ENCODE measurements at places on chromosomes 11 and 22. TPM values are rescaled to one million over a fixed set of nuclear protein-coding genes. Genes with fewer than 3 reads are reported as not detected.

The CPT1B gene
- 14.6 TPM for total RNA-seq

DNA sequence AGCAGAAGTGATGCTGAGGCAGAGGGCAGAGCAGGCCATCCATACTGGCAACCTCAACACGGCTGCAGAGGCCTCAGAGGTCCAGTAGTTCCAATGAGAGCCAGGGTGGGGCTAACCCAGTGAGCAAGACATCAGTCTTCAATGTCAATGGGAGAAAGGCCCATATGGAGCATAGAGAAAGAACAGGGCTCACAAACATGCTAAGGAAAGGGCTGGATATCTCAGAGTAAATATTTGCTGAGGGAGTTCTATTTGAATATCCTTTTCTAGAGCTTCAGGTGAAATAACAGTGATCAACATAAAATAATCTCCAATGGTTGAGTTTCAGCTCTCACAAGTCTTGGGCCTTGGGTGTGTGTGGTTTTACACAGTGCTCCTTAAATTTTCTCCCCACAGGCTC is 50.8 kb upstream of the CCDC90B start:
- no peak overlapping the region for H3K27ac ChIP-seq
- H3K27me3 ChIP-seq = no peaks in the 10 kb centered on the region
- DNase-seq = no peak
- H3K4me3 ChIP-seq = no peak overlapping the region

The CTR9 gene
- total RNA-seq = 20.1 TPM

The GAL gene
- not detected for total RNA-seq

The OR8D2 gene
- total RNA-seq = not detected

- no peak overlapping the region for H3K4me3 ChIP-seq
- DNase-seq = no peak
- H3K4me1 ChIP-seq = peaks cover 11% of the 10 kb centered on the region
- H3K27ac ChIP-seq = peak overlapping the region; percentile 97
- H3K36me3 ChIP-seq = no peaks in the 10 kb centered on the region
- H3K27me3 ChIP-seq = no peaks in the 10 kb centered on the region
These were observed 119.0 kb upstream of the FGF3 start for GRCh38 chr11:69938206-69938605.

GRCh38 chr11:41051919-41052635 is 407.4 kb downstream of the LRRC4C start:
- DNase-seq = no peak
- H3K27ac ChIP-seq = no peak overlapping the region
- H3K36me3 ChIP-seq = no peaks in the 10 kb centered on the region
- no peak overlapping the region for H3K4me3 ChIP-seq

DNA sequence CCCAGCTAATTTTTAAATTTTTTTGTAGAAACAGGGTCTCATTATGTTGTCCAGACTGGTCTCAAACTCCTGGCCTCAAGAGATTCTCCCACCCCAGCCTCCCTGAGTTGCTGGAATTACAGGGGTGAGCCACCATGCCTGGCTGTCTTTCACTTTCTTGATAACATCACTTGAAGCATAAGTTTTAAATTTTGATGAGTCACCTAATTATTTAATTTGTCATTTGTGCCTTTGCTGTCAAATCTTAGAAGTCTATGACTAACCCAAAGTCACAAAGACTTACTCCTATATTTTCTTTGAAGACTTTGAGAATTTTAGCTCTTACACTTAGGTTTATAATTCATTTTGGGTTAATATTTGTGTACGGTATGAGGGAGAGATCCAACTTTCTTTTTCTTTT is 14.5 kb upstream of the MSANTD2 start:
- H3K36me3 ChIP-seq = no peaks in the 10 kb centered on the region
- no peak overlapping the region for H3K27ac ChIP-seq
- no peaks in the 10 kb centered on the region for H3K4me1 ChIP-seq
- no peak overlapping the region for H3K4me3 ChIP-seq
- DNase-seq = no peak
- no peaks in the 10 kb centered on the region for H3K27me3 ChIP-seq

GRCh38 chr11:46102843-46103242 is 18.4 kb downstream of the PHF21A start:
- DNase-seq = no peak
- peaks cover 77% of the 10 kb centered on the region for H3K4me1 ChIP-seq
- no peak overlapping the region for H3K4me3 ChIP-seq
- H3K27ac ChIP-seq = no peak overlapping the region
- no peaks in the 10 kb centered on the region for H3K27me3 ChIP-seq
- no peaks in the 10 kb centered on the region for H3K36me3 ChIP-seq

The NAALADL1 gene
- 47.1 TPM for total RNA-seq

DNA sequence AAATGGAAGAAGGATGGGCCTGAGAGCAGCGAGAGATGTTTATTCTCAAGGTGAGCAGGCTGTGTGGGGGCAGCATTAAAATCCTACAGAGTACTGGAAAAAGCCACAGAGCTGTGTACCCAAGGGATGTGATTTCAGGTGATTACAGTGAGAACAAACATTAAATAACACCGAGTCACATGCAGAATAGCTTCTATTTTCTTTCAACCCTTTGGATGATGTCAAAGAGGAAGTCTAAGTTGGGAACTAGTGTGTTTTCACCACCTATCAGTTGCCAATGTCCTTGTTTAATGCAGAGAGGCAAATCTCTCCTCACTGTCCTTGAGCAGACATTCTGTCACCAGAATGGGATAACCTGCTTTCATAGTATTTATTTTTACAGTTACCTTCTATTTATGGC is 379.6 kb upstream of the NARS2 start:
- H3K27me3 ChIP-seq = no peaks in the 10 kb centered on the region
- H3K27ac ChIP-seq = no peak overlapping the region
- no peak for DNase-seq
- H3K36me3 ChIP-seq = no peaks in the 10 kb centered on the region
- no peak overlapping the region for H3K4me3 ChIP-seq

- no peak for DNase-seq
- no peaks in the 10 kb centered on the region for H3K4me1 ChIP-seq
- no peaks in the 10 kb centered on the region for H3K27me3 ChIP-seq
These were observed 15.1 kb downstream of the POU2AF1 start for GRCh38 chr11:111363985-111364384.

GRCh38 chr11:76667856-76668255 is 2.7 kb downstream of the LRRC32 start:
- H3K27me3 ChIP-seq = no peaks in the 10 kb centered on the region
- H3K4me1 ChIP-seq = peaks cover 63% of the 10 kb centered on the region
- peak overlapping the region; percentile 76 for H3K4me3 ChIP-seq
- H3K36me3 ChIP-seq = peaks cover 12% of the 10 kb centered on the region

DNA sequence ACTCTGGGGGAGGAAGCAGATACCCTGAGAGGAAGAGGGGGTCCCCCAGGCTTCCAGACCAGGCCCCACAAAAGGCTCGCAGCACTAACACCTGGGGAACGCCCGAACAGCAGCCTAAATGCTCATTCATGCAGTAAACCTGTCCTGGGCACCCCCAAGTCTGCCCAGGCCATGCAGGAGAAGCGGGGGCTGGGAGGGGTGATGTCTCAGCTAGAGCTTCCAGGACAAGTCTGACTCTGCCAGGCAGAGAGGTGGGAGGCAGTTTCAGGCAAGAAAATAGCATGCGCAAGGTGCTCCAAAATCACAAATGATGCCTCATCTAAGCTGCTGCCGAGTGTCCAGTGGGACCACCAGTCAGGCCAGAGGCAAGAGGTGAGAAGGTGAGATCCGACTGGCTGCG is 14.6 kb downstream of the CABP7 start:
- peaks cover 12% of the 10 kb centered on the region for H3K36me3 ChIP-seq
- no peaks in the 10 kb centered on the region for H3K27me3 ChIP-seq
- no peak overlapping the region for H3K4me3 ChIP-seq

DNA sequence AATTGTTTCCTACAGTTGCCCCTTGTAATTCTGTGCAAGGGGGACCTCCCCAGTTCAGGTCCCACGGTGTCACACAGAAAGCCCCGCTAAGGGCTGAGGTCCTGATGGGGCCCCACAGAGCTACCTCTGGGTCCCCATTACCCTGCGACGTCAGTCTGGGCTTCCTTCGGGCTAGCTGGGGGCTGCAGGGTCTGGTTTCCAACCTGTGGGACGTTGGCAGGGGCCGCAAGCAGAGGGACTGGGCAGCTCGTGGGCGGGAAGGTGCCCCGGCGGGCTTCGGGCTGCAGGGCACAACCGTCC is 698 bp downstream of the SLC37A4 start:
- peaks cover 4% of the 10 kb centered on the region for H3K36me3 ChIP-seq
- peak overlapping the region; percentile 94 for H3K4me3 ChIP-seq
- H3K27me3 ChIP-seq = no peaks in the 10 kb centered on the region
- H3K4me1 ChIP-seq = peaks cover 8% of the 10 kb centered on the region

The ARL14EP gene
- total RNA-seq = 16.7 TPM

DNA sequence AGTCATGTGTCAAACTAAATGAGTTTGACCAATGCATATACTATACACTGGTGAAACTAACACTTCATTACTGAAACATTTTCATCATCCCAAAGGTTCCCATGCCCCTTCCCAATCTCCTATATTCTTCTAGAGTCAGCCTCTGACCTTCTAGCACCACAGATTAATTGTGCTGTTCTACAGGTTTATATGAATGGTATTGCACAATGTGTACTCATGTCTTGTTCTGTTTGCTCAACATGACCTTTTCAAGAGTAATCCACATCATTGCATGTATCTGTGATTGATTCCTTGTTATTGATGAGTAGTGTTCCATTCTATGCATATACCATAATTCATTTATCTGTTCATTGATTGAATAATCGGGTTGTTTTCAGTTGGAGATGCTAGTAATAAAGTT is 7.5 kb upstream of the OR8G1 start:
- no peak for DNase-seq
- H3K36me3 ChIP-seq = no peaks in the 10 kb centered on the region
- H3K27ac ChIP-seq = no peak overlapping the region
- H3K27me3 ChIP-seq = no peaks in the 10 kb centered on the region

DNA sequence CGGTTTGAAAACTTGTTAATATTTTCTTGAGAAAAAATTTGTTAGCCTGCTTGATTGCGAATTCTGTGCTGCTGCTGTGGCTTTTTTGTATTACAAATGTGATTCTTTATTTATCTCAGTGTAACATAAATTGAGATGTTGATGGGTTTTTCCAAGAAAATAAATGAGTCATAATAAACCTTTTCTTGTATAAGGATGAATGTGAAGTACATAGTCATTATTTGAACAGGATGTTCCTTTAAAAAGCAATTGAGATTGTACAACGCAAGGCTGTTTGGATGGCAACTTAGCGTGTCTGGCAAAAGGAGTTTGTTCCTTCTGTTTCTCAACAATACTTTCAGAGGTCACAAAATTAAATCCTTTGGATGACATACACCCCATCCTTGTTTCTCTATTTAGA is 24.6 kb upstream of the CARD18 start:
- no peaks in the 10 kb centered on the region for H3K27me3 ChIP-seq
- H3K36me3 ChIP-seq = no peaks in the 10 kb centered on the region
- no peaks in the 10 kb centered on the region for H3K4me1 ChIP-seq
- DNase-seq = no peak
- no peak overlapping the region for H3K4me3 ChIP-seq

The MPEG1 gene
- 32.1 TPM for total RNA-seq

The ABCC8 gene
- 0.42 TPM for total RNA-seq

DNA sequence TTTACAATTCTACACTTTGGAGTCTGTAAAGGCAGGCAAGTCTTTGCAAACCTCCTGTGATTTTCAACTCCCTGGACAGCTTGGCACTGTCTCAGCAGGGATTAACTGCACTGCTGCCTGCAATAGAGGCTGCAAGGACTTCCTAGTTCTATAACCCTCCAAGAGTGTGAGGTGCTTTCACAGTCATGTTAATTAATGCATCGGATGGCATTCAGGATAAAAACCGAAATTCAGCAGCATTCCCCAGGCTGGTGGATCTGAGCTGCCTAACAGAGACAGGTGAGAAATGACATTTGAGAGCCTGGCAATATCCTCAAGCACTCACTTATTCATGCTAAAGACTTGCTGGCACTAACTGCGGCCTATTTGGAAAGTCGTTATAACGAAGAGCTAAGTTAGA is 85.0 kb downstream of the LARGE1 start:
- no peak overlapping the region for H3K27ac ChIP-seq
- H3K27me3 ChIP-seq = no peaks in the 10 kb centered on the region

GRCh38 chr11:87628026-87628580 is 547.1 kb downstream of the RAB38 start:
- H3K4me3 ChIP-seq = no peak overlapping the region
- H3K27ac ChIP-seq = no peak overlapping the region
- no peak for DNase-seq
- no peaks in the 10 kb centered on the region for H3K4me1 ChIP-seq
- H3K36me3 ChIP-seq = no peaks in the 10 kb centered on the region
- H3K27me3 ChIP-seq = no peaks in the 10 kb centered on the region

The MOV10L1 gene
- 7.4 TPM for total RNA-seq

The TYR gene
- not detected for total RNA-seq

DNA sequence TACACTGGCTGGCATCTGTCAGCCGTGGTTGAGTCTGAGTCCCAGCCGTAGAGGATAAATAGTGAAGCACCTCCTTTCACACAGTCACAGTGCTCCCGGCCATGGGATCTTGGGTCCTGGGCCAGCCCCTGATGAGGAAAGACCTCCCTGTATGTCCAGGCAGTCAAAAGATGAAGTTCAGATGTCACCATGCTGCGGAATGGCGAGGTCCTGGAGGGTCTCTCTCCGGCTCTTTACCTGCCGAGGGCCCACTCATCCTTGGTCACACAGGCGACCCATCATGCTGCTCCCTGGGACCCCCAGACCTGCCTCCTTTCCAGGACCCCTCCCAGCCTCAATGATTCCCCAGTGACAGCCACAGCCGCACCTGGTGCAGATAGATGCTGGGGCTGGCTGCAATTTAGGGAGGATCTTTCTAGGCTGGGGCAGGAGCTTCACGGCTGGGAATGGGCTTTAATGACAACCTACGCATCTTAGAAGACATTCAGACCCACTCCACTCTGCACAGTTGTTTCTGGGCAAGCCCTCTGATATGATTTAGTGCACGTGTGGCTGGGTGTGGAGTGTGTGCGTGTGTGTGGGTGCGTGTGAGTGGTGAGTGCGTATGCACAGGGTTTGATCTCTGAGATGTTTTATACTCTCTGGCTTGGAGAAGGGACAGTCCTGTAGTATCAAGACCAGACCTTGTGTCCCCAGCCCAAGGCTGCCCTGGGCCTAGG is 79.7 kb downstream of the FBLN1 start:
- no peak for DNase-seq
- no peak overlapping the region for H3K27ac ChIP-seq
- no peaks in the 10 kb centered on the region for H3K27me3 ChIP-seq

- no peaks in the 10 kb centered on the region for H3K27me3 ChIP-seq
- DNase-seq = no peak
- H3K4me3 ChIP-seq = no peak overlapping the region
- no peaks in the 10 kb centered on the region for H3K4me1 ChIP-seq
These were observed 60.0 kb downstream of the PKNOX2 start for GRCh38 chr11:125224391-125225021.

The TECTA gene
- 0.41 TPM for total RNA-seq

The C1QTNF4 gene
- total RNA-seq = 2.8 TPM

The PDE2A gene
- total RNA-seq = 37.1 TPM

- no peaks in the 10 kb centered on the region for H3K27me3 ChIP-seq
- peak within 1 kb of the TSS; percentile 88 for H3K4me3 ChIP-seq
- H3K27ac ChIP-seq = peak within 1 kb of the TSS; percentile 83
- no peak for DNase-seq
These were observed at the start of gene OSBPL5 for GRCh38 chr11:3165152-3165705. Gene OSBPL5, minus strand, starts transcription at chr11:3165310. Its CDS starts 36,162 bp downstream, at chr11:3129148.

All from thoracic aorta (tissue), 2 donors.